NCI-H1105 (cell line): ENCODE measurements at places on chromosomes 1 and 21.

- DNase-seq, result no peak
Observed at GRCh38 chr1:60055336-60055735, 18.2 kb downstream of the C1orf87 start.

- DNase-seq, result peak; percentile 49
Observed at GRCh38 chr1:205226868-205227583, 720 bp upstream of the TMCC2 start.

DNA sequence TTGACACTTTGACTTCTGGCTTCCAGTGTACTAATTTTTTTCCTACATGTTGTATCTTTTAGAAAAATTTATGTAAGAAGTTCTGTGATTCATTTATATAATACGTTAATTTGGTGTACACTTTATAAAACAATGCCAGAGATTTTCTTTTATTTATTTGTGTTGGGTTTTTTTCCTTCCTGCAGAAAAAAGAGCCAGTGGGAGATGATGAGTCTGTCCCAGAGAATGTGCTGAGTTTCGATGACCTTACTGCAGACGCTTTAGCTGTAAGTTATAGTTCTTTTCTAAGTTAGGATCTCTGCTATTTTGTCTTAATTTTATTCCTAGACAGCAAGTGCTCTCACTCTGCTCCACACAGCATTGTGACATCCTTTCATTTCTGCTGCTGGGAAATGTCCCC is 14.4 kb downstream of the SARS1 start:
- no peak for DNase-seq

- peak; percentile 48 for DNase-seq
Observed at GRCh38 chr1:41917835-41918449, 780 bp downstream of the HIVEP3 start.

- DNase-seq, result no peak
Observed at GRCh38 chr1:116738673-116739370, 15.4 kb upstream of the CD2 start.

- no peak for DNase-seq
Observed at GRCh38 chr1:187641907-187642306, 813.2 kb downstream of the PLA2G4A start.

DNA sequence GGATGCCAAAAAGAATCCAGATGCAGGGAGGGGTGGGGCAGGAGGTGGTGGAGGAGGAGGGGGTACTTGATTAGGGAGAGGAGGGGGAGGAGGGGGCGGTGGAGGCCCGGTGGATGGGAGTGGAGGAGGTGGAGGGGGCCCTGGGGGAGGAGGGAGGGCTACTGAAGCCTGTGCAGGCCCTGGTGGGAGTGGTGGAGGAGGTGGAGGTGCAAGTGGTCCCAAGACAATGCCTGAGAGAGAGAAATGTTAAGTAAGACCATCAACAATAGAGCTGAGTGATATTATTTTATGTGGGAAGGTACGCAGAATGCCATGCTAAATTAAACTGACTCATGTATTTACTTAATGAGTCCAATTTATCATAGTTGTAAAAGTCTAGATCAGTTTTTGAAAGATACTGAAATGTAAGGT is 86.8 kb upstream of the LBR start:
- DNase-seq, result no peak

GRCh38 chr1:199089393-199090122 is 450.7 kb downstream of the PTPRC start:
- DNase-seq, result no peak

DNA sequence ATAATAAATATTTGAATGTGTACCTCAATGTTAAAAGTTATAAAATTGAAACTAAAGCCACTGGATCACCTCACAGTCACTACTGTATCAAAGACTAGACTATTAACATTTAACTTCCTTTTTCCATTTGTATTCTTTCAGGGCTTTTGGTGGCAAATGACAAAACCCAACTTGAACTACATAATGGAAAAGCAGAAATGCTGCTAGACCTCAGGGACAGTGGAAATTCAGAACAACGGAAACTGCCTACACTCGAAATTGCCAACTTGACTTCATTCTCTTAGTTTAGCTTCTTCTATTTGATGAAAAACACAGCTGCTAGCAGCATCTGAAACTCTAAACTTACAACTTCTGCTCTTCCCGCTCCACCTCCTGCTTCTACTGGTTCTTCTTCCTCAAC is 34.9 kb upstream of the NTNG1 start:
- no peak for DNase-seq

DNA sequence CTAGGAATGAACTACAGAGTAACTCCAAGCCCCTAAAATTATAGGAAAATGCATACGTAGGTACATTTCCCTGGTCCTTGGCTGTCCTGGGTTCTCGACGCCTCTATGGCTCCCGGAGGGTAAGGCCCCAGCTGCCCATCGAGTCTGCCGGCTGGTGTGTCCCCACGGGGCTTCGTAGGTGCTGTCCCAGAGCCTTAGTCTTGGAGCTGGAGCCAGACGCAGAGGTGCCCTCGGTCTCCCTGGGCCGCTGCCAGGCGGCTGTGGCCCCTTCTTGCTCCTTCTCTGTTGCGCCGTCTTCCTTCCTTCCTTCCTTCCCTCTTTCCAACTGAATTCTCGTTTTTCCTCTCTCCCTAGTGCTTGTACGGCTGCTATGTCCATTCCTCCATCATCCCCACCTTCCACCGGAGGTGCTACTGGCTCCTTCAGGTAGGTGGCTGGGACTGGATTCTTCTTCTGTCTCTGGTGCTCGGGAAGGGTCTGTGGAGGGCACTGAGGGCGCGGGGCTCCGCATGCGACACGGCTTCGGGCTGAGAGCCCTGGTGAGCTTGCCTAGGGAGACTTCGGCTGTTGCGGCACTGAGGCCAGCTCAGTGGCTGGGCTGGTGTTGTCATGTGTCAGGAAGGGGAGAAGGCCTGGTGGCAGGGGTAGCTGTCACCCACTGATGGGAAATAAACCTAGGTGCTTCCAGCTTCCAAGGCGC is 303.5 kb upstream of the VAMP3 start:
- DNase-seq, result no peak

- no peak for DNase-seq
Observed at GRCh38 chr1:24323281-24323680, 4.1 kb downstream of the GRHL3 start.

DNA sequence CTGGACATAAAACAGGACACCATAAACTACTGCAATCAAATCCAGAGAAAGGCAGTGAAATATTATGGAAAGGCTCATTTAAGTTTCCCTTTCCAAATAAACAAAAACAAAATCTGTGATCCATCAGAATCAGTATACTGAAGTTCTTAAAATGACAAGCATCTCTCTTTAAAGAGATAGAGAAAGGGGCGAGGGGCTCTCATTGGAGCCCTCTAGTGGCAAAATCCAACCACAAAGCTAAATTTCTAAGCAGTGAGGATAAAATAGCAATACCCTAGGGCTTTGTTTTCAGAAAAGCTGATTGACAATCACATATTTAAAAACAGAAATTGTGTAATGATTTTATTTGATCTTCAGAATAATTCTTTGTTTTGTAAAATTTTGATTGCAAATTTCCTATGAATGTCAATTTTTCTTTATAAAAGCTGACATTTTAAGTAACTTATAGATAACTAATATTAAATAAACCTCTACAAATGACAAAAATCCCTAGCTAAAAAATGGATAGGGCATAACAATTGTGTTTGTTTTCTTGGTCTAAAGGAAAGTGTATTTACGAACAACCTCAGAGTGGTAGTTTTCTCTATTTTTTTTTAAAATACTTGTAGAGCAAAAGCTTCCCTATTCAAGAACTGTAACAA is 138.2 kb downstream of the COL24A1 start:
- no peak for DNase-seq

- no peak for DNase-seq
Observed at GRCh38 chr21:24899138-24899537, 708.1 kb downstream of the MRPL39 start.

GRCh38 chr1:53484705-53485477 is 25.7 kb downstream of the DMRTB1 start:
- DNase-seq, result no peak

GRCh38 chr1:172470149-172470548 is 26.3 kb upstream of the PIGC start:
- no peak for DNase-seq

- no peak for DNase-seq
Observed at GRCh38 chr1:156887734-156888133, 5.8 kb upstream of the PEAR1 start.

- no peak for DNase-seq
Observed at GRCh38 chr1:22879445-22879844, 93.2 kb downstream of the LACTBL1 start.

GRCh38 chr1:75502776-75503175 is 108.1 kb downstream of the SLC44A5 start:
- DNase-seq, result no peak

DNA sequence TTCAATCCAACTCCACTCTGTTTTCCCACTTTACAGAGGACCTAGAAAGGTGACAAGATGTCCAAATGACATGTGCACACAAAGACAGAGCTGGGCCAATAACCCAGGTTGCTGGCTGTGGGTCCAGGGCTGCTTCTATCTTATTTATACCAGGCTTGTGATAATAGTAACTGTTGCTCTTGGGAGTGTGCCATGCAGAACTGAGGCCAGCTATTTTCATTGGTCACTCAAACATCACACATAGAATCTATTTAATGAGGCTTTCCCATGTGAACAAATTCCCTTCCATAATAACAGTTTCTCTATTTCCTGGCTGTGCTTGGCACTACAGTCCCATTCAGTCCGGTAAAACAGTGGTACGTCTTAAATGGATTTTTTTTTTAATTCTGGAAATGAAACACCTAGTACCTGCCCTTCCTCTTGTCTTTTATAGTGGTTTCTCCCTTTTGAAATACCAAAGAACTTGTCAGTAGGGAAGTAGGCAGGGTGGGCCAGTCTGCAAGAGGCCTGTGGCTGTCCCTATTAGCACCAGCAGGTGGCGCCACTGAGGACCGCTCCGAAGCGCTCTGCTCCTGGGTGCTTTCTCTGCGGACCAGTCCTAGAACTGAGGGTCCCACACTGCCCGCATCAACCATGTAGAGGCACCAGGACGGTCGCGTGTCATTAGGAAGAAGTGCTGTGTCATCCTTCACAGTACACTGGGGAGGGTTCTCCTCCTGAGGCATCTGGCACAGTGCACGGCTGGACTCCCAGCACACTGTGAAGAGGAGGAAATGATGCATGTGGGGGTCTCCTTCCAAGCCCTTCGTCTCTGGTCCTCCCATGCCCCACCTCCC is 52.1 kb downstream of the GPR161 start:
- no peak for DNase-seq

GRCh38 chr1:109912214-109912861 is 1.7 kb downstream of the CSF1 start:
- DNase-seq, result no peak

DNA sequence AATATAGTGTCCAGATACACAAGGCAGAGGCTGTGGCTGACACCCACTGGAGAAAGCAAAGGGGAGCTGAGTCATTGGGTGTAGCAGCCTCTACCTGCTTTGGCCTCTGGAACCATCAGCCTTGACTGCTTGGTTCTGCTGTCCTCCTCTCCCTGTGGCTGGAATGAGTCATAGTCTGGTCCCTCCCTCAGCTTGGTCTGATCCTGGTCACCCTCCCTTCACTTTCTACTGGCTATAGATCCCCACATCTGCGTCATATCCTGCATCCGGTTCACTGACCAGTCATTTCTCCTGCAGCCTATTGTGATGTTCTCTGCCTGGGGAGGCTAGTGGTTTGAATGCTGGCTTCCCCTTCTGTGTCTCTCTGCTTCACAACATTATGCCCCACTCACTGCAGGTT is 372.8 kb upstream of the DAB1 start:
- DNase-seq, result no peak
